Activated naive CD4-positive, alpha-beta T cell treated with Interleukin-2 at 50 U/mL for 16 hours (primary cell): ENCODE measurements at places on chromosomes 3 and 15.

DNA sequence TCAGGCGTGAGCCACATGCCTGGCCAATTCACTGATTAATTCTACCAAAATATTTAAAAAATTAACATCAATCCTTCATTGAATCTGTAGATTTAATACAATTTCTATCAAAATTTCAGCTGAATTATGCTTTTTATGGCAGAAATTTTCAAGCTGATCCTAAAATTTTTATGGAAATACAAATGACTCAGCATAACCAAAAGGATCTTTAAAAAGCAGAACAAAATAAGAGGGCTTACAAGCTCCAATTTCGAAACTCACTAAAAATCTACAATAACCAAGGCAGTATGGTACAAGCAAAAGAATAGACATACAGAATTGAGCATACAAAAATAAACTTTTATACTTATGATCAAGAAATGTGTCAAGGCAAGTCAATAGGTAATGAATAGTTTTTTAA, 180.4 kb upstream of the CTNNB1 start:
- DNase-seq, result no peak

GRCh38 chr3:111326144-111326995, 215.6 kb upstream of the CD96 start:
- DNase-seq, result no peak

- DNase-seq, result no peak
Measured at GRCh38 chr3:186901135-186901734, 29.1 kb upstream of the ST6GAL1 start.

DNA sequence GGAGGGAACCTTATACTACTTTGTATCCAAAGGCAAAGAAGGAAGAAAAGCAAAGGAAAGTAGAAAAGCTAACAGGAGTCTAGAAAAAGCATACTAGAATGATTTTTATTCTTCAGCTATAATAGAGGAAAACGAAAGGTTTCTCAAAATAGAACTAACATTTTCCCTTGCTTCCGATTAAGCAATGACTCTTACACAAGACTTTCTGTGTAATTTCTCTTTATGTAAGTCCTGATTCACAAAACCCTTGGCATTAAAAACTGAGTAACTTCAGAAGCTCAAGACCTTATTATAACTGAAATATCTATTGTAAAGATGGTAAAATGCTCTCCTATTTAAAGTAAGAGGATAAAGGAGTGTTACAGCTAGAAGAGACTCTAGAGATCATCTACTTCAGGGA, 97.4 kb downstream of the DTWD1 start:
- DNase-seq, result no peak

DNA sequence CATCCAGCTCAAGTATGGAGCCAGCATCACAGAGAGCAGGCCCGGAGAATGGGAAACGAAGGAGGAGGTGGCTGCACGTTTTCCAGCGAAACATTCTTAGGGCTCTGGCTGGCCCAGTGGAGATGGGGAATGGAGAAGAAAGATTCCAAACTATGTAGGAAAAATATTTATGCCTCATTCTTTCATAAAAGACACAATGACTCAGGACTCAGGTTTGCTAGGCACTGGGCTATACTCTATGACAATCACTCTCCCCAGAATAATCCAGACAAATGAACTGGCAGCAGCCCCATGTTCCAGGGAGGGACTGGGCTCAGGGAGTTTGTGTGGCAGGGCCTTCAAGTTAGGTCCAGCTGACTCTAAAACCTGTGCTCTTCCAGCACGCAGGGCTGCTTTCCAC, 110.8 kb upstream of the RAD18 start:
- DNase-seq, result no peak

DNA sequence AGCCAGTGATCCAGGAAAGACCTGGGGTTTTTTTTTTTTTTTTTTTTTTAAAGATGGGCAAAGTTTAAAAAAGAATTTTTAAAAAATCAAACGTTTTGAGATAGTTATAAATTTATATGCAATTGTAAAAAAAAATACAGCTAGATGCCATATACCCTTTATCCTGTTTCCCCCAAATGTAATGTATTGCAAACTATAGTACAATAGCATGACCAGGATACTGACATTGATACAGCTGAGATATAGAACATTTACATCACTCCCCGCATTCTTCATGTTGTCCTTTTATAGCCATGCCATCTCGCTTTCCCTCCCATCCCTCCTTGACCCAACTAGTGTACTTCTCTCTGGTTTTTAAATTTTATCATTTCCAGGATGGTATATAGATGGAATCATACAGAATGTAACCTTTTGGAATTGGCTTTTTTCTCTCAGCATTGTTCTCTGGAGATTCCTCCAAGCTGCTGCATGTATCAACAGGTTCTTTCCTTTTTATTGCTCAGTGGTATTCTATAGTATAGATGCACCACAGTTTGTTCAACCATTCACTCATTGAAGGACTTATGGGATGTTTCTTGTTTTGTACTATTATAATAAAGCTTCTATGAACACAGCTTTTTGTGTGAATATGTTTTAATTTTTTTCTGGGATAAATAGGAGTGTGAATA, 104.9 kb downstream of the CGNL1 start:
- no peak for DNase-seq

GRCh38 chr3:66709532-66709931, 208.7 kb upstream of the LRIG1 start:
- no peak for DNase-seq

DNA sequence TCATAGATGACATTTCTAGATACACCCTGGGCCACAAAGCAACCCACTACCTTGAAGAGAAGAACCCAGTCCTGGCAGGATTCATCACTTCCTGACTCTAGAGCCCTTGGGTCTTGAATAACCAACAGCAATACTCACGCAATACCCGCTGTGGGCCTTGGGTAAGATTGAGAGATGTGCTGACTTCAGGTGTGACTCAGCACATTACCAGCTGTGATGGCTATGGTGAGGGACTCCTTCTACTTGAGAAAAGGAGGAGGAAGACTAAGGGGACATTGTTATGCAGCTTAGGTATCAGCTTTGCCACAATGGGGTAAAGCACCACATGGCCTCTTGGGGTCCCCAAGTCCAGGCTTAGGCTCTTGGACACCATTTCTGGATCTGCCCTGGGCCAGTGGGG, 14.9 kb downstream of the C3orf33 start:
- DNase-seq, result no peak

GRCh38 chr3:68017069-68017468, 362.7 kb upstream of the SUCLG2 start:
- no peak for DNase-seq

DNA sequence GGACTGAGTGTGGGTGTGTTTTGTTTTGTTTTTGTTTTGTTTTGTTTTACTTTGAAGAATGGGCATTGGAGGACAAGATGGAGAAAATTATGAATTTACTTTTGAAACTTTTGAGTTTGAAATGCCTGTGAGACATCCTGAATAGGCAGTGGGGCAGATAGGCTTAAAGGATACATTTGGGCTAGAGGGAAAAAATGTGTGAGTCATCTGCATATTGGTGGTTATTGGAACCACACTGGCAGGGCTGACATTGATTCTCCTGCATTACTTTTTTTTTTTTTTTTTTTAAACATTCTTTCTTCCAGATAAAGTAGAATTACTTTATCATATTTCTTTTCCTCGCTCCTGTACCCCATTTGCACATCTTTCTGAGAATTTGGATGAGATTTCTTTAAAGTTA, 56.1 kb downstream of the CALML4 start:
- no peak for DNase-seq

GRCh38 chr3:105108823-105109222, 257.9 kb upstream of the ALCAM start:
- no peak for DNase-seq

GRCh38 chr15:44710236-44711095, 657 bp downstream of the PATL2 start:
- peak; percentile 35 for DNase-seq

GRCh38 chr3:24512564-24513197, 18.0 kb upstream of the THRB start:
- DNase-seq, result no peak

DNA sequence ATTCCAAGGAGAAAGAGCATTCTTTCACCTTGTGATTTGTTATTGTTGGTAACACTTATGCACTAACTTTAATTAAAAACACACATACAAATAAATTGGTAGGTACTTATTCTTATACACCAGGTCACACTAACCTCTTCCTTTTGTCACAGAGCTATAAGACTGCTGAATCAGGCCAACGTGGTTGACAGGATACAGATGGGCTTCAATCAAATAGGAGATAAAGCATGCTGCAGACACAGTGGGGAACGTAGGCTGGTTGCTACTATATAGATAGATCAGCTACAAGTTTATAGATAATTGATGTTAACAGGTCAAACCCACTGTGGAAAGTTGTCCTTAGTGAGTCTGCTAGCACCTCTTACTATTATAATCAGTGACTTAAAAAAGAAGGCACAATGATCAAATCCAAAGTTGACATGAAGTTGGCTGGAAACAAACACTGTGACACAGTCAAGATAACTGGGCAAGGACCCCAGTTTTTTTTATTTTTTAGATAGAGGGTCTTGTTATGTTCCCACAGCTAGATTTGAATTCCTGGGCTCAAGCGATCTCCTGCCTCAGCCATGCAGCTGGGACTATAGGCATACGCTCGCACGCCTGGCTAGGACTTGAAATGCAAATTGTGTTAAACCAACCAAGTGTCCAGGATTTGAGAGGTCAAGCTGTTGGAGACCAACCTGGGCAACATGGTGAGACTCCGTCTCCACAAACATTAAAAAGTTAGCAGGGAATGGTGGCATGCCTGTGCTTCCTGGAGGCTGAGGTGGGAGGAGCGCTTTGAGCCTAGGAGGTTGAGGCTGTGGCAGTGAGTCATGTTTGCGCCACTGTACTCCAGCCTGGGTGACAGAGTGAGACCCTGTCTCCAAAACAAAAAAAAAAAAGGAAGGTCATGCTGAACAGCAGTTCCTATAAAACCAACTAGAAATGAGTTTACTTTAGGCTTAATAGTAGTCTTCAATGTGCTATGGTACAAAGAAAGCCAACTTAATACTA, 97.9 kb upstream of the MEX3B start:
- no peak for DNase-seq

DNA sequence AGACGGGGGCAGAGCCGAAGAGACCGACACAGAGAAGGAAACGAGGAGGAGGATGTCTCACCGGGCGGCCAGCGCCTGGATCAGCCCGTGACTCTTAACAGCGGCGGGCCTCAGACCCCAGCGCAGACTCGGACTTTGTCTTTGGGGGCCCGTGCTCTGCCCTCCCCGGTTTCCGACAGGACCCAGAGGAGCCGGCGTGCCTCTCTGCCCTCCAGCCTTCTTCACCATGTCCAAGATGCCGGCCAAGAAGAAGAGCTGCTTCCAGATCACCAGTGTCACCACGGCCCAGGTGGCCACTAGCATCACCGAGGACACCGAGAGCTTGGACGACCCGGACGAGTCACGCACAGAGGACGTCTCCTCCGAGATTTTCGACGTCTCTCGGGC, 1.0 kb downstream of the TSC22D2 start:
- DNase-seq, result no peak

DNA sequence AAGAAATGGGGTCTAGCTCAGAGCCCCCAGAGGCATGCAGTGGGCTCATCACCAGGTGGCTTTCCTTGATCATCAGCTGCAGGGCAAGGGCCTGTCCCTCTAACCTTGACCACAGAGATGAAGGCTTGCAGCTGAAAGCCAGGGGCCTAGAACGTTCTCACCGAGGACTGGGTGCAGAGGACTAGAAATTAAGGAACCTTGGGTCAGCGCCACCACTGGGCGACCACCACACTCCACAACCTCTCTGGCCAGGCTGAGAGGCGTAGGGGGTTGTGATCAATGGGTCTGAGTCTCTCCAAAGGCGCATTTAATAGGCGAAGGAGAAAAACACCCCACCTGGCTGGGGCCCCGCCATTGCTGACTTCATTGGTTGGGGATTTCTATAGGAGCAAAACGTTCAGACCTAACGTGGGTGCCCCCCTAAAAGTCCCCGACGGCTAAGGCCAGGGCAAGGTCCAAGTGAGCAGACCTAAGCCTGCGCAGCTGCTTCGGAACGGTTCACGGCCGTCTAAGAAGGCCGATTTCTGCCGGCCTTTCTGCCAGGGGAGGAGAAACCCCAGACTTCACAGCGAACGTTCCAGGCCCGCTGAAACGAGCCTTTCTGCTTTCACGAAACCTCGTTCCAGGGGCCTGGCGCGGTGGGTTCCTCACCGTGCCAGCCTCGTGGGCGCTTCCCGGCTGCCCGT, 915 bp downstream of the BCL2L10 start:
- no peak for DNase-seq

DNA sequence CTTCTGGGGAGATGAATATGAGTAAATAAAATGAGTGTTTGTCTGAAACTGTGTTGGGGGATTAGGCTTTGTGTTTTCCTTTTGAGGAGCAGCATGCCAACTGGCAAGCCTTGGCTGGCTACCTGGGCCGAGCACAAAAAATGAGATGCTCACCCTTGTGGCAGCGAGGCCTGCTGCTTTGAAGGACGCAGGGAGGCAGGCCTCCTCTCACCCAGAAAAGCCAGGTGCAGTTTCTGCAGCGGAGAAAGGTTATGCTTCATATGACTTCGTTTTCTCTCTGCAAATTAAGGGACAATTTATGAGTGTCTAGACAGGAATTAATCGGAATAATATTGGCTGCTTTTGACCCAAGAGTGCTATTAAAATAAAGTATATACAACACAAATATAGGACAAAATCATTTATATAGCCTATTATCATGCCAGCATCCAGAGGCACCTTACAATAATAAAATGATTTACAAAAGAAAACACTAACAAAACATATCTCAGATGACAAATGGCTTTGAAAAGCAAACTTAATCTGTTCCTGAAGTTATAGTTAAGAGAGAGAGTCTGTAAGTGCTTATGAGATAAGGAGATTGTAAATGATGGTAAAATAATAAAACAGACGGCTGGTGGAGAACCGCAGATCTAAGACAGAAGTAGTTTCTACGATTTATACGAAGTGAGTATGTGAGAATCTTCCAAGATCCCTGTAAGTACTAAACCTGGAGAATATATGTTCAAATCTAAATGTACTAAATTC, 682.8 kb upstream of the NR2F2 start:
- DNase-seq, result no peak
